Naive thymus-derived CD4-positive, alpha-beta T cell (primary cell): ENCODE measurements at places on chromosomes 11 and 22.

DNA sequence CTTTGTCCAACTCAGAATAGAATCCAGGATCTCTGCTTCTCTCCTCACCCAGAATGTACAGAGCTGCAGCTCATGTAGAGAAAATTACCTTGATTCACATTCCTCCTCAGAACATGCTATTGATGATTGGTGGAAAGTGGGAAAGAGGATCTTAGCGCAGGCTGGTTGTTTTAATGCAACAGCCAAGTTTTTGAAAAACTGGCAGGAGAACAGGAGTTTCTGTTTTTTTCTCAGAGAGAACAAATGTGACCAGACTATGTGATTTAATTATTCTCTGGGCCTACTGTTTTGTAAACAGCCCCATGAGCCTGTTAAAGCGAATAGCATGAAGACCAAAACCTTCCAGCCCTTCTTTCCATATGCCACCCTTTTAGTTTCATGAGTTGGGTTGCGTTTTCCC is 19.1 kb upstream of the IL18BP start:
- no peak for DNase-seq

DNA sequence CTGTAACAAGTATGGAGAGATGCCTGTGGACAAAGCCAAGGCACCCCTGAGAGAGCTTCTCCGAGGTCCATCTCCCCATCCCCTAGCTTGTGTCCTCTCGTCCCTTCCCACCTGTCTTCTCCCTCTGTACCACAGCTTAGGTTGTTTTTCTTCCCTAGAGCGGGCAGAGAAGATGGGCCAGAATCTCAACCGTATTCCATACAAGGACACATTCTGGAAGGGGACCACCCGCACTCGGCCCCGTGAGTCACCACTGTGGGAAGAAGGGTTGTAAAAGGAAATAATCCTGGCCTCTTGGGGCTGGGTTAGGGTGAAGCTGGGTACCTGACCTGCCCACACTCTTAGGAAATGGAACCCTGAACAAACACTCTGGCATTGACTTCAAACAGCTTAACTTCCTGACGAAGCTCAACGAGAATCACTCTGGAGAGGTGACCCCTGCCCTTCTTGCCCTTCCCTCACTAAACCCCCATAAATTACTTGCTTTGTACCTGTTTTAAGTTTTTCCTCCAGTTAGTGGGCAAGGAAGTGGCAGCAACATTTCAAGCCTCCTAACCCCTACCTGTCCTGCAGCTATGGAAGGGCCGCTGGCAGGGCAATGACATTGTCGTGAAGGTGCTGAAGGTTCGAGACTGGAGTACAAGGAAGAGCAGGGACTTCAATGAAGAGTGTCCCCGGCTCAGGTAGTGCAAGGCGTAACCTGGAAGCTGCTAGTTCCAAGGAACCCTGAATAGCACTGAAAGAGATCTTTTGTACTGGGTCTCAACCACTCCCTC is 3.1 kb downstream of the TAF10 start:
- no peak for DNase-seq

DNA sequence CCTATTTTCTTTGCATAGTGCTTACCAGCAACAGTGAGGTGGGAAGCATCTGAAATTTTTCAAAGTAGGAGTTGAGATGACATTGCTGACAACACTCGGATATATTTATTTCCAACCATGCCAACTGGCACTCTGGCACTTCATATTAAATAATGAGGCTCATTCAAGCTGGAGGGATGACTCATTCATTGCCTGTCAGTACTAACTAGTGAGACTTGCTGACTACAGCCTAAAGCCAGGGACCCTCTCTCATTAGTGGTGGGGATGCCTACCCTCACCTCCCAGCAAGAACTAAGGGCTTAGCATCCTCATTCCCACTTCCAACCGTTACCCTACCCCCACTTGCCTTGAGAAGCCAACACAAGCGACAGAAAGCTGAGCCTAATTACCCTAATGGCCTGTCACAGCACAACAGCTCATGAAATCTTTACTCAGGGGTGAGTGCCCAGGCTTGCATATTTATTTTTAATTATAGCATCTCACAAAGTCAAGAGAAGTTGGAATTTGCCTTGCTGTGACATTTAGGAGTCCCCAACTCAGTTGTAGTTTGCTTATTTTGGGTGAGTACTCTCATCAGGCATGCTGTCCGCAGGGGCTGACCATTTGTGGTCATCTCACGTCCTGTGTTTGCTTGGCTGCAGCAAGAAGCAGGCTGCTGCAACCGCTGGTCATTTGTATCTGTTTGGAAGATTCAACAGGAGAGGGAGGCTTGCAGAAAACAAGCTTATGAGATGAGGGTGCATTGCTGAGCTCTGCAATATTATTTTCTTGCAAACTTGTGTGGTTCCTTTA is 181.6 kb upstream of the POU2AF2 start:
- no peak for DNase-seq

DNA sequence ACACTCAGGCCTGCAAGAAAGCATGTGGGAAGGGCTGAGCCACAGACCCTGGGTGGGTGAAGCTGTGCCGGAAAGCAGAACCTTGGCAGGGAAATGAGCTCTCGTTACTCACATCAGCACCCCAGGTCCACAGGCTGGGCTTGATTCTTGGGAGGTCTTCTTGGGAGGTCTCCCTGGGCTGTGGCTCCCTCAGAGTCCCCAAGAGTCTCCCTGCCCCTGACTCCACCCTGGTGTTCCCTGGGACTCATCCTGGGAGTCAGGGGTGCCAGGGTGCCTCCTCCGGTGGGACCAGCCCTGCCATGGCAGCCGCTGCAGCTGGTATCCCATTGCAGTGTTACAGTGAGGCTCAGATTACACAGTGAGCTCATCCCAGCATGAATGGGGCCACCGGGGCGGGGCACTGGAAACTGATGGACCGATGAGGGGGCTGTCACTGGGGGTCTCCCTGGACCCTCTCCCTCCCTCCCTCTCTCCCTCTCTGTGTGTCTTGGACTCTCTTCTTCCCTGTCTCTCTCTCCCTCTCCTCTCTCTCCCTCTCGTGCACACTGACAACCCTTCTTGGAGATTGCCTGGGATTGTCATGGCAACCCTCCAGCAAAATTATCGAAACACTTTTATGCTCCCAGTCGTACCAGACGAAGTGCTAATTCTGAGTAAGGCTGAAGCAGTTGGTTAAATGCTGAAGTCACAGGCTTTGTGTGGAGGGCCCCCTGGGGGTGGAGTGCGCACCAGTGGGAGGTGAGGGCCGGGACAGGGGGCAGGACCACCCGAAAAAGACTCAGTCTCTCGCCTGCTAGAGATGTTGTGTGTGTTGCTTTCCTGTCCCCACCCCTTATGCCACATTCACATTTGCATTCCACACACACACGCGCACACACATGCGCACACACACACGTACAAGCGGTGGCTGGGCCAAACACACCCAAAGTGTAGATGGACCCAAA is 8.6 kb upstream of the C11orf96 start:
- no peak for DNase-seq

DNA sequence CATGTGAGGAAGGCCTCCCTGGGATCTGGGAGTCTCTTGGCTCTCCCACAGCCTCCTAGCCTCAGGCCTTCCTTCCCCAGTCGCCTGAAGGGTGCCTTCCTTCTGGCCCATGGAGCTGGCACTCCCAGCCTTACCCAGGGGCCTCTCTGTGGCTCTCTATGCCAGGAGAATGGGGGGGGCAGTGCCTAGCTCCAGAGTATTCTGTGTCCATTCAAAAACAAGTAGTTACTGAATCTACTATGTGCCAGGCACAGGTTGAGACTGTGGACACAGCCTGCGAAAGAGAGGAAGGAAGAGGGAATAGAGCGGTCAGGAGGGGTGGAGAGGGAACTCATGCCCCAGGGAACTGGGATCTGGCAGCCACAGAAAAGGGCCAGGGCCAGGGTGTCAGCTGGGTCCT is 2.7 kb upstream of the PLA2G3 start:
- no peak for DNase-seq
